Type B pancreatic cell (in vitro differentiated cells): ENCODE measurements at places on chromosomes 2 and 18.

- DNase-seq, result no peak
These were observed at the start of gene SLC25A52 for GRCh38 chr18:31760695-31761094. Gene SLC25A52 (minus strand): TSS chr18:31760880. CDS start chr18:31760661, 219 bp downstream.

DNA sequence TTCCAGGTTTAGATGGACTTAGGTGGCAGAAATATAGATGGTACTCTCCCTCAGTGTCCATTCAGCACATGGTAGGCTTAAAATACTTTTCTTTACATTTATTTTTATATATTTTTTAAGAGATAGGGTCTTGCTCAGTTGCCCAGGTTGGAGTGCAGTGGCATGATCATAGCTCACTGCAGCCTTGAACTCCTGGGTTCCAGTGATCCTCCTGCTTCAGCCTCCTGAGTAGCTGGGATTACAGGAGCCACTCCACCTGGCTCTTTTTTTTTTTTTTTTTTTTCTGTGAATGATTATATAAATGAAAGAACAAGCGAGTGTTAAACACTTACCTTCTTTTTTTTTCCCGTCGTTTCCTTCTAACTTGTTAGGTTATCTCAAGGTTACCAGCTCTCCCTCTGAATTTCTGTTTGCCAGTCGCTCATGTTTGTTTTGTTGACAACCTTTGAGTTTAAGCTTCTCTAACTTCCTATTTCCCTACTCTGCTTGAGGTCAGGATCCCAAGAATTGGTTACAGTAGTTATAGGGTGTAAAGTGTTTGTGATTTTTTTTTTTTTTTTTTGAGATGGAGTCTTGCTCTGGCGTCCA is 18.9 kb downstream of the IMPA2 start:
- no peak for DNase-seq

DNA sequence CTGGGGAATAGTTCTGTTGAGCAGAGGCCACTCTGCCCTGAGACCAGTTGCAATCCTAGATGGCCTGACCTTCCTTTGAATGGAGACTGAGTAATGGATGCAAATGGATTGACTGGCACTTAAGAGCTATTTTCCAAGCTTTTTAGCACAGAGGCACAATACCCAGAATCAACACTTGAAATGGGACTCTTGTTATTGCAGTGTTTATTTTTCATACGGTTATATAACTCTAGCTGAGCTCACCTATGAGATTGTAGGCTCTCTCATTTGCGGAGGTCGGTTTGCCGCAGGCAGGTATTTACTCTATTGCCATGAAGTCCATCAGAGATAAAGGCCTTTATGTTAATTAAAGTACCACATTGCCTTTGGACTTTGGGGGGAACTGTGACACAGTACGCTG is 422.3 kb upstream of the CELF4 start:
- DNase-seq, result no peak

- no peak for DNase-seq
These were observed 689.3 kb downstream of the NR4A2 start for GRCh38 chr2:155643056-155643775.

- DNase-seq, result no peak
These were observed 90.4 kb downstream of the TNS1 start for GRCh38 chr2:217912098-217913024.

GRCh38 chr2:239194731-239195317 is 206.0 kb downstream of the HDAC4 start:
- peak; percentile 62 for DNase-seq

DNA sequence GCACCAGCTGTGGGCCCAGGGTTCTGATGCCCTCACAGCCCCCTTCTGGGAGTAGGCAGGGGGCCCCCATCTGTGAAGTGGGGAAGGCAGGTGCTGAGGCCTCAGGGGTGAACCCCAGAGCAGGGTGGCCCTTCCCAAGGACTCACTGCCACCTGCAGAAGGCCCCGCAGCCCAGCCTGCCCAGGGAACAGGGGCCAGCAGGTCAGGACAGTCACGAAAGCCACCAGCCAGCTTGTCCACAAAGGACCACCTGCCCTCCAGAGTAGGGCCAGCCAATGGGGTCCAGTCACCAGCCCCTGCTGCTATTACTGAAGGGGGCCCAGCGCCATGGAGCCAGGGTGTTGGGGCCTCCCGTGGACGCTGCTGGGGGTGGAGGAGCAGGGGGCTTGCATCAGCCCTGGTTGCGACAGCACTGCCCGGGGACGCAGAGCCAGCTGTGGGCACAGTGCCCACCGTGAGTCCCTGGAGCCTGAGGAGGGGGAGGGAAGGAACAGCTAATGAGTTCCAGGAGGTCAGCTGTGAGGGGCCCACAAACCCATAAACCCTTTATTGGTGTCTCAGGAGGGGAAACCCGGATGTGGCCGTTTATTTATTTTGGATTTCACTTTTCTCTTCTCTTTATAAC is 11.5 kb upstream of the SNED1 start:
- DNase-seq, result no peak

GRCh38 chr2:15472133-15472532 is 89.0 kb downstream of the NBAS start:
- DNase-seq, result no peak

- no peak for DNase-seq
These were observed 239.3 kb downstream of the ERBB4 start for GRCh38 chr2:212299333-212299732.

- DNase-seq, result no peak
These were observed 35.8 kb upstream of the ZNF804A start for GRCh38 chr2:184562532-184562931.

GRCh38 chr18:3120356-3120755 is 99.4 kb downstream of the MYOM1 start:
- no peak for DNase-seq

DNA sequence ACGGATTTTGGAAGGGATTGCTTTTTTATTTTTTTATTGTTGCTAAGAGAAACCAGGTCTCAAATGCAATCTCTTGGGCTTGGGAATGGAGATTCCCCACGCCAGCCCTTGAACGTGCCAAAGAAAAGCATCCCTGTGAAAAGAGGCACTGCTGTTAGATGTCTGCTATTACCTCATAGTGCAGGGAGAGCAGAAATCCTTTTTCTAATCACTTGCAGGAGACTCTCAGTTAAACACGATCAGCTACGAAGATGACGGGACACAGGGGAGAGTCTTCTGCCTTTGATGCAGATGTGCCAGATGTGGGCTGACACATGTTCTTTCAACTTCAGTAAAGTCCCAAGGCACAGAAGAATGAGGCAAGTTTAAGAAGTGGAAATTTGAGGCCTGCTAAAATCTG is 381.6 kb upstream of the TRIB2 start:
- no peak for DNase-seq

DNA sequence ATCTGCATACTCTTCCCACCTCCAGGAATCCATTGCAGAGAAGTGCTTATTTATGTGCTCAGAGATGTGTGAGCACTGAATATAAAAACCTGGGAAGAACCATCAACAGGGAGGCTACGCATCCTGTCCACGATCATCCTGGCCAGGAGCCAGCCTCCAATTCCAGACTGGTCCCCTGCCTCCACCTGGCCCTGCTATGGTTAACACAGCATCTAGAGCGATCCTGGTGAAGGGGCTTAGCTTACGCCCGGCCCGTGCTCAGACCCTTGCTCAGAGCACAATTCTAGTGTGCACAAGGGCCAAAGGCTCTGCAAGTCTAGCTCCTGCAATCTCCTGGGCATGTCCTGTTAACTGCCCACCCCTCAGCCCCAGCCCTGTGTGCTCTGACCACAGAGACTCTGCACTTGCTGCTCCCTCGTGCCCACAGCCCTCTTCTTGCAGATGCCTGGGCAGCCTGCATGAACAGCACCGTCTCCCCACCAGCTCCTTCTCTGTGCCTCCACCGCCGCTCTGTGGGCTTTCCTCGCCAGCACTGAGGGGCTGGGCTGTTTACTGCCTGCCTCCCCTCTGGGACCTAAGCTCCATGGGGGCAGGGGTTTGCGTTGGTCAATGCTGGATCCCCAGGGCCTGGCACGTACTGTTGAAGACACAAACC is 6.5 kb downstream of the PER2 start:
- no peak for DNase-seq

DNA sequence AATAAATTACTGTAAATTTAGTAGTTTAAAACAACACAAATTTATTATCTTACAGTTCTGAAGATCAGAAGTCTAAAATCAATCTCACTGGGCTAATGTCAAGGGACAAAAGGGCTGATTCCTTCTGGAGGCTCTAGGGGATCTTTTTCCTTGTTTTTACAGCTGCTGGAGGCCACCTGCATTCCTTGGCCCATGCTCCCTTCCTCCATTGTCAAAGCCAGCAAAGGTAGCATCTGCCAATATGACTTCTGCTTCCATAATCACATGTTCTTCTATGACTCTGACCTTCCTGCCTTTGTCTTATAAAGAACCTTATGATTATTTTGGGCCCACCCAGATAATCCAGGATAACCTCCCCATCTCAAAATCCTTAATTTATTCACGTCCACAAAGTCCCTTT is 46.0 kb upstream of the FAM136A start:
- DNase-seq, result no peak

GRCh38 chr2:159912580-159912979 is 114.6 kb upstream of the CD302 start:
- DNase-seq, result no peak

GRCh38 chr2:224837558-224837957 is 121.4 kb upstream of the CCDC195 start:
- no peak for DNase-seq

GRCh38 chr2:96091711-96092572 is 24.4 kb downstream of the ADRA2B start:
- no peak for DNase-seq

GRCh38 chr2:2797797-2798196 is 466.7 kb upstream of the MYT1L start:
- DNase-seq, result no peak

GRCh38 chr2:10042301-10043161 is 819 bp upstream of the KLF11 start:
- DNase-seq, result no peak

DNA sequence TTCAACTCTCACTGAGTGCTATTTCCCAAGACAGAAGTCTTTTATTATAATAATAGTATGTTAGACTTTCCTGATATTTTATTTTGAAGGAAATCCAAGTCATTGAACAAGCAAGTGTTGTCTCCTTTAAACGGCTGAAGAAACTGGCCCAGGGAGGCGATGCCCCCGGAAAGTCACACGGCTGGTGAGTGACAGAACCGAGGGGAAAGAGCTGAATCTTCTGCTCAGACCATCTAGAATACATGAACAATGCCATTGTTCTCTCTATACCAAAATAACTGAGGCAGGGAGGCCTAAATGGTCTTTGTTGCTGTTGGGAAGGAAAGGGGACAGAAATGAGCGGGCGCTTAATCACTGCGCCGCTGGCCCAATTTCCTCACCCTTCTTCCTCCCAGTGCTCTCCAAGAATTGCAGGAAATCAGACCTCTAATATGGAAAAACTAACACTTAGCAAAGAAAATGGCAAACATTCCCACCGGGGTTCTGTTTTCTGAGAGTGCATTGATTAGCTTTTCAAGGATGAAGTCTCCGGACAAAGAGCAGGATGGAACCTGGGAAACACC is 101.5 kb downstream of the KLF7 start:
- no peak for DNase-seq

- DNase-seq, result no peak
These were observed 5.1 kb upstream of the ASPRV1 start for GRCh38 chr2:69966496-69966895.

- no peak for DNase-seq
These were observed 15.9 kb downstream of the DIS3L2 start for GRCh38 chr2:231977430-231977829.

- no peak for DNase-seq
These were observed 19.5 kb downstream of the MYO1B start for GRCh38 chr2:191264647-191265081.

DNA sequence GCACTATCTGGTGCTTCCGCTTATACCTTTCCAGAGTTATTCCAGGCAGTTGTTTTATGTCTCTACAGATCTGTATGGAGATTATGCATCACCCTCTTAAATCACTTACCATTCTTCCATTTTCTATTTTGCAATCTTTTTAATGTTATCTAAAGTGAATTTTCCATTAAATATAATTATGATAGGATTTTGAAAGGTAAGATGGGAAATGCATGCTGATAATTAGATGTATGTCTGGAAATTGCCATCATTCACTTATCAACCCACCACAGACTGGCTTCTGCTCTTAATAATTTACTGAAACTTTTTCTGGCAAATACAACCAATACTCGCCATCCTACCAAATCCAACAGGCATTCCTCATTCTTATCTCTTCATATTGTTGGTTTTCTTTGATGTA is 227.4 kb upstream of the MC4R start:
- DNase-seq, result no peak

DNA sequence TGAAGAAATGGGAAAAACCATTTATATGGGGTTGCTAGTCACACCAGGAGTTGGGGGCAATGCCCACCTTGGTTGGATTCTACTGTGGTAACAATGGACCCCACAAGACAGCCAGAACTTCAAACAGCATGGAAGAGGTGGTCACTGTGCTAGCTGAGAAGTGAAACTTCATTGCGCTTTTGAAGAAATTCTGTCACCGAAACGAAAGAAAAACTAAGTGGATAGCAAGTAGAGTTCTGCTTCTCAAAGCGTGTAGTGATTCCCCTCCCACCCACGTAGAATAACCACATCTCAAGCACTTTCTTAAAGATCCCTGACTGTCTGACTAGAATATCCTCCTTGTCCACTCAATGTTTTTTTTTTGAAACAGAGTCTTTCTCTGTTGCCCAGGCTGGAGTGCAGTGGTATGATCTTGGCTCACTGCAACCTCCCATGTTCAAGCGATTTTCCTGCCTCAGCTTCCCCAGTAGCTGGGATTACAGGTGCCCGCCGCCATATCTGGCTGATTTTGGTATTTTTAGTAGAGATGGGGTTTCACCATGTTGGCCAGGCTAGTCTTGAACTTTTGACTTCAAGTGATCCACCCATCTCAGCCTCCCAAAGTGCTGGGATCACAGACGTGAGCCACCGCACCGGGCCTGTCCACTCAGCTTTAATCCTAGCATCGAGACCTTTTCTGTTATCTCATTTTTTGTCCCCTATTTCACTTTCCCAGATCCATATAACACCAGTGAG is 30.1 kb upstream of the CCL20 start:
- DNase-seq, result no peak

GRCh38 chr2:101012706-101013181 is 10.7 kb downstream of the RPL31 start:
- no peak for DNase-seq

GRCh38 chr2:152718909-152719645 is 657 bp downstream of the ARL6IP6 start:
- no peak for DNase-seq

DNA sequence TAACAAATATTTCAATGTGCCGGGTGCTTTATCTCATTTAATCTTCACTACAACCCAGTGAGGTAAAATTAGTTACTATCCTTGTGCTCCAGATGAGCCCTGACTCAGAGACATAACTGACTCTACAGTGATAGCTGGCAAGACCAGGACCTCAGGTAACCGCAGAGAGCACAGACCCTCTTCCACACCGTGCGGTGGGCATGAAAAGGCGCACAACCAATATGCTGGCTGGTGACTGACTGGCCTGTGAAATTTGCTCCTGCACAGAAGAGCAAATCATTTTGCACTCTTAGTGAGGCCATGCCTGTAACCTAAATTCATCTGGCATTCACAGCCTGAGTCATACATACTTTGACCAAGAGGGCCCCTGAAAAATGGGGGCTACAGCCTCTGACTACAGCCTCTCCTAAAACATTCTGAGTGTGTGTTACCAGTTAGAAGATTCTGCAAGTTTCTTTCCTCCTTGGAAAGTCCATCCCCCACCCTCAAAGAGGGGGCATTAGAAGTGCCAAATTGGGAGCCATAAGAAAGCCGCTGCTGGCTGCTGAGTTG is 22.4 kb upstream of the MSGN1 start:
- no peak for DNase-seq
